Adipose tissue (tissue), 3 donors: ENCODE measurements at places on chromosomes 1 and 21. TPM values are rescaled to one million over a fixed set of nuclear protein-coding genes. Genes with fewer than 3 reads are reported as not detected.

Gene FCRL4
- not detected for polyA plus RNA-seq

Gene ZNF593OS
- 0.61 TPM for polyA plus RNA-seq

Gene NBPF4
- polyA plus RNA-seq: not detected

Gene PGBD5
- 0.48 TPM for polyA plus RNA-seq

Gene AP4B1
- 10.2 TPM for polyA plus RNA-seq

Gene NR1I3
- polyA plus RNA-seq: not detected

Gene ERMAP
- polyA plus RNA-seq: 7.8 TPM

Gene PTPRC
- 3.8 TPM for polyA plus RNA-seq

Gene TCHHL1
- not detected for polyA plus RNA-seq

Gene CHIA
- polyA plus RNA-seq: 0.03 TPM

Gene C1orf116
- polyA plus RNA-seq: 0.34 TPM

Gene NMNAT2
- polyA plus RNA-seq: 1.3 TPM

Gene CD34
- 70.4 TPM for polyA plus RNA-seq

Gene TTC22
- polyA plus RNA-seq: 1.2 TPM

Gene ZNF672
- polyA plus RNA-seq: 12.7 TPM

Gene SELENBP1
- 141 TPM for polyA plus RNA-seq

Gene RUNX3
- 0.67 TPM for polyA plus RNA-seq

Gene CAMSAP2
- polyA plus RNA-seq: 11.7 TPM

Gene MANEAL
- 0.56 TPM for polyA plus RNA-seq

Gene CNIH3
- 1.6 TPM for polyA plus RNA-seq

Gene OR10J1
- not detected for polyA plus RNA-seq

Gene CFAP57
- 0.07 TPM for polyA plus RNA-seq

Gene TRIM46
- polyA plus RNA-seq: 0.45 TPM

Gene YRDC
- 7.6 TPM for polyA plus RNA-seq

Gene TINAGL1
- polyA plus RNA-seq: 190 TPM

Gene ELAVL4
- polyA plus RNA-seq: 0.81 TPM

Gene BCAR3
- polyA plus RNA-seq: 14.8 TPM
